Chondrocyte (in vitro differentiated cells): ENCODE measurements at places on chromosomes 5 and 9. TPM values are rescaled to one million over a fixed set of nuclear protein-coding genes. Genes with fewer than 3 reads are reported as not detected.

NKD2 gene
- total RNA-seq: not detected in 3 replicates

IFNA13 gene
- not detected in 3 replicates for total RNA-seq

AMBP gene
- total RNA-seq: not detected in 3 replicates

PROP1 gene
- total RNA-seq: not detected in 3 replicates

C9orf57 gene
- not detected in 3 replicates for total RNA-seq

MEIKIN gene
- total RNA-seq: not detected in 3 replicates

PLEKHG4B gene
- total RNA-seq: 1.4 to 10.2 TPM (median 2.0 TPM) in 3 replicates

COL5A1 gene
- 2,235 to 2,410 TPM (median 2,315 TPM) in 3 replicates for total RNA-seq

DBH gene
- total RNA-seq: not detected in 3 replicates

FABP6 gene
- not detected in 3 replicates for total RNA-seq

FBLL1 gene
- total RNA-seq: 2.4 to 8.3 TPM (median 7.9 TPM) in 3 replicates

PTPN3 gene
- 4.5 to 7.2 TPM (median 6.6 TPM) in 3 replicates for total RNA-seq

EGFLAM gene
- total RNA-seq: 0.12 to 0.38 TPM in 2 of 3 replicates, not detected in the other

FOXD4L3 gene
- total RNA-seq: 0.41 TPM in 1 of 3 replicates, not detected in the others

GPR151 gene
- total RNA-seq: not detected in 3 replicates

ENTPD8 gene
- 0.10 TPM in 1 of 3 replicates, not detected in the others for total RNA-seq

PCDHAC2 gene
- total RNA-seq: 4.9 to 7.1 TPM (median 6.7 TPM) in 3 replicates

TLR4 gene
- 9.5 to 13.6 TPM (median 11.6 TPM) in 3 replicates for total RNA-seq

NPR3 gene
- total RNA-seq: 255 to 315 TPM (median 261 TPM) in 3 replicates

SPATA31C1 gene
- not detected in 3 replicates for total RNA-seq

UGT3A1 gene
- not detected in 3 replicates for total RNA-seq
